ENCODE measurements at places on chromosomes 1 and 21. TPM values are rescaled to one million over a fixed set of nuclear protein-coding genes. Genes with fewer than 3 reads are reported as not detected.
A peak's percentile ranks its signal among the peaks of the same experiment; 100 is the strongest.

The AMPD1 gene
- 0.19 TPM for total RNA-seq

DNA sequence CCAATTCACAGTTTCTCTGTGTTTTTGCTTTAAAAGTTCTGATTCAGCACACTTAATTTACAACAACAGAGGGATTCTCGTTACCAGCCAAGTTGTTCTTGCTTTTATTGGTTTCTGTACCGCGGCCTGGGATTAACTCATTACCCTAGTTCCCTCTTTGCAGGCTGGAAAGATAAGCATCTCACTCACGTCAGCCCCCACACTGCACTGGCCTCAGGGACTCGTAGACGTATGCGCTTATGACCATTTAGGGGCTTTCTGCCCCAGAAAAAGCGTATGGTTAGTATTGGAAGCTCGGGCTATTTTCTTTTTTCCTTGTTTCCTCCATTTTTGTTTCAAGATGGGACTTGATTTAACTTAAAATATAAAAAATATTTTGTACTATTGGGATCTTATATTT, 76.0 kb downstream of the POFUT2 start:
- no peak for DNase-seq
- no peak overlapping the region for H3K4me3 ChIP-seq
- no peaks in the 10 kb centered on the region for H3K4me1 ChIP-seq
- H3K27me3 ChIP-seq, result no peaks in the 10 kb centered on the region
- no peak overlapping the region for H3K27ac ChIP-seq

DNA sequence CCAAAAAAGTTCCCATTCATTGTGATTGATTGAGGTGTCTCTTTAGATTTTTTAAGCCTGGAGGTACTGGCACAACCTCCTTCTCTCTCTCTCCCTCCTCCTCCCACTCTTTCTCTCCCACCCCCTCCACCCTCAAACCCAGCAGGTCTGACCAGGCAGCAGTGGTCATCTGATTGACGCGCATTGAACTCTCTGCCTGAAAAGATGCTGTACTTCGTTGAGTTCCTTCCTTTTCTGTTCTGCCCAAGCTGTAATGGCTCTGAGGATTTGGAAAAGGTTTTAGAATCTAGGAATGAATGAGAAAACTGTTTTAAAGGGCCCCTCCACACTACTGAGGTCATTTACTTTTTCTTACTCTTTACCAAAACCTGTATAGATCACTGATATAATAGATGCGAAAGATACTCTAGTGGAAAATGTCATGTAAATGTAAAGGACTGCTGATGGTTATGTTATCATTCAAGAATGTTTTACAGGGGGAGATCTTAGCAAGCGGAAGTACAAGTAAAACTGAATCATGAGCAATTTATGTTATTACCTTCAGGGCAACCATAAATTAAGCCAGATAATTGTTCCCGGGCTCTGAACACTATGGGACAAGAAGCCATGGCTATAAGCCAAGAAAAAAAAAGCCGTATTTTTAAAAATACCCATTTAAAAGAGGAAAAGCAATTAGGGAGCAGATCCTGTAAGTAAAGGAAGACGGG, 25.2 kb upstream of the DYRK1A start:
- H3K4me1 ChIP-seq, result peaks cover 25% of the 10 kb centered on the region
- peak; percentile 90 for DNase-seq
- H3K27me3 ChIP-seq, result no peaks in the 10 kb centered on the region
- no peak overlapping the region for H3K4me3 ChIP-seq
- H3K36me3 ChIP-seq, result no peaks in the 10 kb centered on the region
- H3K27ac ChIP-seq, result peak overlapping the region; percentile 50

The LRRC39 gene
- total RNA-seq, result 0.81 TPM

DNA sequence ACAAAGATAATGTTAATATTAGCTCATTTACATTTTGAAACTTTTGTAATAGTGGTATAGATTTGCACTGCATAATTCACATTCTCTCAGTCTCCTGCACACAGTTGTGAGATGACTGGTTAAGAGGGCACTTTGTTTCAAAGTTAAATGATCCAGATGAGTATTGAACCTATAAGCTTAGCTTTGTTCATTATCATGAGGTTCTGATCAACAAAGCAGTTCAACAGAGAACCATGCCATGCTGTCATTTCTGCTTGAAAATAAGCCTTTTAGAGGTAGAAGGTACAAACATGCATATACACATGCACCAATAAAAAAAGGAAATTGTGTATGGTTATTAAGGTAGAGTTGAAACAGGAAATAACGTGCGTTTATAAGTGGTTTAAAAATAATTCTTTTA, 4.8 kb downstream of the RAP1A start:
- no peak overlapping the region for H3K4me3 ChIP-seq
- no peak overlapping the region for H3K27ac ChIP-seq
- H3K4me1 ChIP-seq, result no peaks in the 10 kb centered on the region
- DNase-seq, result no peak
- no peaks in the 10 kb centered on the region for H3K36me3 ChIP-seq
- no peaks in the 10 kb centered on the region for H3K27me3 ChIP-seq

GRCh38 chr1:29732453-29732852, 496.1 kb downstream of the PTPRU start:
- no peaks in the 10 kb centered on the region for H3K27me3 ChIP-seq
- H3K4me3 ChIP-seq, result no peak overlapping the region
- no peak overlapping the region for H3K27ac ChIP-seq
- H3K36me3 ChIP-seq, result no peaks in the 10 kb centered on the region
- DNase-seq, result no peak

- peak overlapping the region; percentile 93 for H3K27ac ChIP-seq
- no peaks in the 10 kb centered on the region for H3K27me3 ChIP-seq
- peak overlapping the region; percentile 14 for H3K4me3 ChIP-seq
- H3K4me1 ChIP-seq, result peaks cover 68% of the 10 kb centered on the region
Measured at GRCh38 chr1:40386796-40387195, 13.3 kb downstream of the SMAP2 start.

- H3K4me3 ChIP-seq, result no peak overlapping the region
- H3K27me3 ChIP-seq, result no peaks in the 10 kb centered on the region
- H3K36me3 ChIP-seq, result no peaks in the 10 kb centered on the region
- H3K4me1 ChIP-seq, result no peaks in the 10 kb centered on the region
- DNase-seq, result no peak
Measured at GRCh38 chr1:56548571-56548970, 30.8 kb downstream of the PLPP3 start.

The PIK3C2B gene
- 25.5 TPM for total RNA-seq

- no peak overlapping the region for H3K4me3 ChIP-seq
- no peaks in the 10 kb centered on the region for H3K27me3 ChIP-seq
- H3K36me3 ChIP-seq, result peaks cover under 1% of the 10 kb centered on the region
Measured at GRCh38 chr1:12405325-12406210, 175.7 kb downstream of the VPS13D start.

GRCh38 chr1:21058035-21058793, 118.5 kb downstream of the EIF4G3 start:
- DNase-seq, result no peak
- H3K36me3 ChIP-seq, result no peaks in the 10 kb centered on the region
- no peak overlapping the region for H3K4me3 ChIP-seq

GRCh38 chr1:110339407-110340206, 430 bp downstream of the RBM15 start:
- H3K4me3 ChIP-seq, result peak overlapping the region; percentile 75
- peaks cover 41% of the 10 kb centered on the region for H3K4me1 ChIP-seq
- peak; percentile 58 for DNase-seq
- H3K36me3 ChIP-seq, result peaks cover 44% of the 10 kb centered on the region

DNA sequence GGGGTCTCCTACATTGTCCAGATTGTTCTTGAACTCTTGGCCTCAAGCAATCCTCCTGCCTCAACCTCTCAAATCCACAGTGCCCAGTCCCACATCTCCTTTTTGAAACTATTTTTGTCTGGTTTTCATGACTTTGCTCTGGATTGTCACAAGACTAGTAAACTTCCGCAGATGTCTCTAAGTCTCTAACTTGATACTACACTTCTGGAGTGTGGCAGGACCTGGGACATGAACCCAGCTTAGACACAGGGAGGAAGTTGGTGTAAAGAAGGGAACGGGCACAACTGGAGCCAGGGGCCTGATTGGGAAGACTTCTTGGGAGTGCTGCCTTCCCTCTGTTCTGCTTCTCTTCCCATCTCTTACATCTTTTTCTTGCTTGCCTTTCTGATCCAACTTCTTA, 16.2 kb upstream of the DISC1 start:
- DNase-seq, result no peak
- H3K4me3 ChIP-seq, result no peak overlapping the region
- no peaks in the 10 kb centered on the region for H3K4me1 ChIP-seq
- H3K36me3 ChIP-seq, result no peaks in the 10 kb centered on the region

The KPRP gene
- total RNA-seq, result not detected

The FMO4 gene
- 2.1 TPM for total RNA-seq

GRCh38 chr1:20586953-20587660, 1.8 kb upstream of the CDA start:
- DNase-seq, result no peak
- H3K27ac ChIP-seq, result no peak overlapping the region
- H3K27me3 ChIP-seq, result no peaks in the 10 kb centered on the region
- peaks cover 21% of the 10 kb centered on the region for H3K4me1 ChIP-seq

GRCh38 chr1:239084459-239085080, 301.8 kb upstream of the CHRM3 start:
- H3K36me3 ChIP-seq, result no peaks in the 10 kb centered on the region
- H3K27ac ChIP-seq, result no peak overlapping the region
- no peaks in the 10 kb centered on the region for H3K4me1 ChIP-seq
- no peak for DNase-seq
- no peak overlapping the region for H3K4me3 ChIP-seq

DNA sequence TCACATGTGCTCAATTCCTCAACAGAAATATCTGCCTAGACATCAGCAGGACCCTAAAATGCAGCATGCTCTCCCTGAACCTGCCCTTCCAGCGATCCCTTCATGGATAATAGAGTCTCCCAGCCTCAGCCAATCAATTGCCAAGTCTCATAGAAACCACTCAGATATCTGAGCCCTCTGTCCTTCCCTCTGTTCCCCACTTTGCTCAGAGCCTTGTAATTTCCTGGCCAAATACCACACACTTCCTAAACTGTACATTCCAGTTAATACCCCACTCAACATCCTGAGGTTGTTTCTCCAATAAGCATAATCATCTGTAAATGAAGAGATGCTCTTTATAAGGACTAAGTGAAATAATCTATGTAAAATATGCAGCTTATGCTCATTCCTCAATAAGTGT, 59.3 kb upstream of the PTGFRN start:
- H3K4me3 ChIP-seq, result no peak overlapping the region
- peaks cover 20% of the 10 kb centered on the region for H3K4me1 ChIP-seq
- DNase-seq, result no peak
- H3K27ac ChIP-seq, result no peak overlapping the region
- no peaks in the 10 kb centered on the region for H3K27me3 ChIP-seq

DNA sequence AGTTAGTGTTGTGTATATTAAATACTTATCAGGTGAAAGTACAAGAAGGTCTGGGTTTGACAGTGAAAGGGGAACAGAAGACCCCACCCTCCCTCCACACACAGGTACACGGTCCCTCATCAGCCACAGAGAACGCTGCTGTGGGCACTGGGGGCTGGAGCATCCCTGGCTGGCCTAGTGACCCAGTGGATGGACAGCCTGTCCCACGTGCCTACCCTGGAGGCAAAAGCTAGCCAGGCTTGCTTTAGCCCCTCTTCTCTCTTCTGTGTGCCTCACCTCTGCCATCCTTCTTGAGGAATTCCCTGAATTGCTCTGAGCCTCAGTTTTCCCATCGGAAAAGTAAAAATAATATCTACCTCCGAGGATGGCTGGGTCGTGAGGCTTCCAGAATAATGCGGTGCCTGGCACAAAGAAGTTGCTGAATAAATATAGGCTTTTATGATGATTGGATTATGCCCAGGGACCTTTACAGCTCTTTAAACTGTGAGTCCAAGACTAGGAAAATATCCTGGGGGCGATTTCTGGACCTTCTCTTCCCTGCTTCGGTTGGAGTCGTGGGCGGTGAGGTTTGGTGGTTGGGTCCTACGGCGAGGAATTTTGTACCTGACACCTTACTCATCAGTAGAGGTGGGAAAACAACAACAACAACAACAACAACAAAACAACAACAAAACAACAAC, 918 bp downstream of the IFNLR1 start:
- no peak for DNase-seq
- H3K36me3 ChIP-seq, result no peaks in the 10 kb centered on the region
- no peaks in the 10 kb centered on the region for H3K27me3 ChIP-seq
- H3K4me3 ChIP-seq, result peak overlapping the region; percentile 62

The RHBDL2 gene
- not detected for total RNA-seq

DNA sequence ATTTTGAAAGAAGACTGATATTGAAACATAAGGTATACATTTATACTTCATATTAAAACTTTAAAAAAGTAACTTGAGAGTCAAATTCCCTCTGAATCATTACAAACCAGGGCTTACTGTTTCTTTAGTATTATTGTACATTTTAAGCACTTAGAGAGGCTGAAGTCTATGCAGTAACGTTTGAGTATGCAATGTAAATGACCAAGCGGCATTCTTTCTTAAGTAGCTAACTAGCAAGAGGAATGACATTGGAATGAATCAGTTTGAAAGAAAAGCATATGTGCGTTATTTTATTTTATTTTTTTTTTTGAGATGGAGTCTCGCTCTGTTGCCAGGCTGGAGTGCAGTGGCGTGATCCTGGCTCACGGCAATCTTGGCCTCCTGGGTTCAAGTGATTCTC, 24.3 kb downstream of the WNT2B start:
- no peak overlapping the region for H3K27ac ChIP-seq
- no peaks in the 10 kb centered on the region for H3K27me3 ChIP-seq
- H3K36me3 ChIP-seq, result no peaks in the 10 kb centered on the region
- DNase-seq, result no peak
- H3K4me3 ChIP-seq, result no peak overlapping the region

DNA sequence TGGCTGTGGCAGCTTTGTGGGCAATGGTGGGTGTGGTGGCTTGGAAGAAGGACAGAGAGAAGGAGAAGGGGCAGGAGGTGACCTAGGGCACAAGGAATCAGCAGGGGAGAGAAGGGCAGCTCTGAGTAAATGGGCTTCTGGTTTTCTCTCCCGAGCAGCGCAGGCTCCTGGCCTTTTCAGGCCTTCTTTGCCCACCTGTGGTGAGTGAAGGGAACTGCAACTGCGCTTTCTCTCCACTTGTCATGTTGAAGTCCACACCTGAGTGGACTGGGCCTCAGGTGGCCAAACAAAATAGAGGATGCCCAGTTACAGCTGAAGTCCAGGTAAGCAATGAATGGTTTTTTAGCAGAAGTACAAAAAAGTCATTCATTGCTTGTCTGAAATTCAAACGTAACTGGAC, 29.4 kb upstream of the KCNA10 start:
- H3K27me3 ChIP-seq, result no peaks in the 10 kb centered on the region
- H3K4me1 ChIP-seq, result no peaks in the 10 kb centered on the region
- H3K27ac ChIP-seq, result no peak overlapping the region

- peak overlapping the region; percentile 97 for H3K4me3 ChIP-seq
- H3K27me3 ChIP-seq, result no peaks in the 10 kb centered on the region
- peaks cover 5% of the 10 kb centered on the region for H3K36me3 ChIP-seq
- peak overlapping the region; percentile 93 for H3K27ac ChIP-seq
- peak; percentile 81 for DNase-seq
Measured at GRCh38 chr1:224183591-224184312, 712 bp downstream of the DEGS1 start.

GRCh38 chr1:912740-913301, 10.9 kb upstream of the SAMD11 start:
- peak; percentile 54 for DNase-seq
- H3K4me1 ChIP-seq, result peaks cover 38% of the 10 kb centered on the region
- no peaks in the 10 kb centered on the region for H3K27me3 ChIP-seq
- H3K36me3 ChIP-seq, result no peaks in the 10 kb centered on the region
- no peak overlapping the region for H3K27ac ChIP-seq
